ENCODE measurements at places on chromosomes 1 and 21. TPM values are rescaled to one million over a fixed set of nuclear protein-coding genes. Genes with fewer than 3 reads are reported as not detected.

- H3K36me3 ChIP-seq: no peaks in the 10 kb centered on the region
- no peak for DNase-seq
- no peak overlapping the region for H3K27ac ChIP-seq
- H3K4me1 ChIP-seq: peaks cover 5% of the 10 kb centered on the region
Measured at GRCh38 chr1:174812016-174812415, 187.7 kb upstream of the CACYBP start.

Gene S100A8
- total RNA-seq: not detected

- H3K27ac ChIP-seq: no peak overlapping the region
- H3K36me3 ChIP-seq: no peaks in the 10 kb centered on the region
- H3K27me3 ChIP-seq: no peaks in the 10 kb centered on the region
- peaks cover 37% of the 10 kb centered on the region for H3K4me1 ChIP-seq
Measured at GRCh38 chr1:78721136-78721535, 71.5 kb downstream of the IFI44 start.

DNA sequence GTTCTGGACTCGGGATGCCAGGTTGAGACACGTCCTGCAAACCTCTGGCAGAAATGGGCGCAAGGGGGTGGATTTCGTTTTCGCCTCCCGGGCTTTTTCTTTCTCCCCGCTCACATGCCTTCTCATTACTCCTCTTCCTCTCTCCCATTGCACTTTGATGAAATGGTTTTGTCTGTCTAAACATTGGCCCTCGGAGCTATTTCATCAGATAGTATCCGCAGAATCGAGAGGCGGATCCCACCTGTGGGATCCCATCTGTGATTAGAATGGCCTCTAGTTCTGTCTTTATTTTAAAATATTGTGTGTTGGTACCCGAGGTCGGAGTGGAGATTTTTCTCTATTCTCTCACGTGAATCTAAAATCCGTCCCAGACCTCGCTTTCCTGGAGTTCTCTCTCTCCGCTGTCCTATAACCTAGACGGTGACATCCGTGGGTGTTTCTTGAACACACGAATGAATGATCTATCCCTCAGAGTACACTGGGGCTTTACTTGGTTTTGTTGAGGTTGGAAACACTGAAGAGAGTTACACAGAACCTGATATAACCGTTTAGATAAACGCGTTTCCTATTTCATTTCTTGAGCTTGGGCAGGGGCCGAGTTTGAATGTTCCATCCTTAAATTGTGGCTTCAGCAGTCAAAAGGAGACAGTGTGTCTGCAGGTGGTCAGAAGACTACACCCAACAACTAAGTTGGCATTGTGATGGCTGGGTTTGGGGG lies 2.0 kb downstream of the EDARADD start:
- peak overlapping the region; percentile 75 for H3K4me3 ChIP-seq
- peaks cover 10% of the 10 kb centered on the region for H3K27me3 ChIP-seq
- peak; percentile 55 for DNase-seq
- H3K36me3 ChIP-seq: no peaks in the 10 kb centered on the region

Gene FBLIM1
- total RNA-seq: 108 TPM

Gene WDTC1
- 30.9 TPM for total RNA-seq

GRCh38 chr1:153250166-153250565 lies 9.3 kb upstream of the LORICRIN start:
- no peaks in the 10 kb centered on the region for H3K36me3 ChIP-seq
- H3K4me3 ChIP-seq: no peak overlapping the region
- no peaks in the 10 kb centered on the region for H3K4me1 ChIP-seq
- H3K27me3 ChIP-seq: no peaks in the 10 kb centered on the region
- no peak for DNase-seq

Gene MAP3K21
- under 0.01 TPM for total RNA-seq

GRCh38 chr1:162233066-162233465 lies 143.6 kb downstream of the SPATA46 start:
- H3K4me3 ChIP-seq: no peak overlapping the region
- H3K36me3 ChIP-seq: no peaks in the 10 kb centered on the region
- H3K27me3 ChIP-seq: peaks cover 10% of the 10 kb centered on the region

GRCh38 chr21:33283203-33283602 lies 17.0 kb downstream of the IL10RB start:
- H3K36me3 ChIP-seq: peaks cover 57% of the 10 kb centered on the region
- H3K27ac ChIP-seq: no peak overlapping the region

All from osteoblast (primary cell).